ENCODE measurements at places on chromosomes 6 and 20.
A peak's percentile ranks its signal among the peaks of the same experiment; 100 is the strongest.

GRCh38 chr20:57398901-57399535, 7.8 kb downstream of the RBM38 start:
- no peak for DNase-seq

- no peak for DNase-seq
Observed at GRCh38 chr20:25454153-25454900, 46.9 kb downstream of the GINS1 start.

- no peak for DNase-seq
Observed at GRCh38 chr6:119132261-119132981, 54.0 kb upstream of the FAM184A start.

DNA sequence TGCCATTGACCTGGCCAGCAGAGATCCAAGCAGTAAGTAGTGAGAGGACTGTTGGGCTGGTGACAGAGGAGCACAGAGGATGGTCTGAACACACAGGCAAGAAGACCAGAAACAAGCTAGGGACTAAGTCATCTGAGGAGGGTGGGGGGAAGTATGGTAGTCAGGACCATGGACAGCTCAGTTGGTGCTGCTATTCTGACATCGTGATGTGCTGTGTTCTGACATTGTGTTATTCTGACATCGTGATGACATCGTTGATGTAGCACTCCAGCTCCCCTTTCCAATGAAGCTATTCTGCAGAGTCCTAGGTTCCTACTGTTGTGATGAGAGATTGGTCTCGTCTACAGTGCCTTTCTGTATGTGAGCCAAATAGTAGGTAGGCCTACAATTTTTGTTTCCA, 28.7 kb downstream of the CFAP206 start:
- DNase-seq: peak; percentile 55

GRCh38 chr20:10864076-10864672, 190.4 kb upstream of the JAG1 start:
- no peak for DNase-seq

All from HepG2 (cell line).